Fibroblast of skin of right biceps (primary cell): ENCODE measurements at places on chromosomes 12 and 14.
A peak's percentile ranks its signal among the peaks of the same experiment; 100 is the strongest.

GRCh38 chr12:77225373-77225772 is 160.0 kb upstream of the E2F7 start:
- DNase-seq = no peak

DNA sequence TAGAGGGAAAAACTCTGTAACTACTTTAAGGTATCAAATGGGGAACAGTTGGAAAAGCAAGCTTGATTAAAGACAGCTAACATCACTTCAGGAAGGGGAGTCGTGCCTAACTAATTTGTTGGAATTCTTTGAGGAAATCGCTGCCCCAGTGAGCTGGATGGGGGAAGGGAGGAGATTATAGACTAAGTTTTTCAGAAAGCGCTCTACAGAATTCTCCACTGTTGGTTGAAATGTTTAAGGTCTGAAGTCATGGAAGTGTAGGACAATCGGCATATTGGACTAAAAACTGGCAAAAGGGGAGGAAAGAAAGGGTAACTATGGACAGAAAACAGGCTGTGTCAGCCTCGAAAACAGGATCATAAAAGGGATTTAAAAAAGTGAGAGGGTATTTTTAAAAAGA is 229.9 kb upstream of the HMGA2 start:
- peak; percentile 81 for DNase-seq

DNA sequence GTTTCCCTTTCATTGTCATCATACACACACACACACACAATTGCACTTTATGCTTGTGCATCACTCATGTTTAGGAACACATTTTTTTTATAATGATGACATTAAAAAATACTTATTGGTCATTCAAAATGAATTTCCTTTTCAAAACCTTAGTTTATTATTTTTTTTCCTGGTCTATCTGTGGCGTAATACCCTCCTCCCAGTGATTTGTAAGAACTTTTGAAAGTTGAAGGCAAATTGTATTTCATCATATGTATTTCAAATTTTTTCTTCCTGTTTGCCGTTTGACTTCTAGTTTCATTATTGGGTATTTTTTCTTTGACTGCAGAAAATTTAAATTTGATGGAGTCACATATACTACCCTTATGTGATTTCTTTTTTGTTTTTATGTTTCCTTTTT is 2.5 kb upstream of the LRRK2 start:
- DNase-seq = peak; percentile 15

DNA sequence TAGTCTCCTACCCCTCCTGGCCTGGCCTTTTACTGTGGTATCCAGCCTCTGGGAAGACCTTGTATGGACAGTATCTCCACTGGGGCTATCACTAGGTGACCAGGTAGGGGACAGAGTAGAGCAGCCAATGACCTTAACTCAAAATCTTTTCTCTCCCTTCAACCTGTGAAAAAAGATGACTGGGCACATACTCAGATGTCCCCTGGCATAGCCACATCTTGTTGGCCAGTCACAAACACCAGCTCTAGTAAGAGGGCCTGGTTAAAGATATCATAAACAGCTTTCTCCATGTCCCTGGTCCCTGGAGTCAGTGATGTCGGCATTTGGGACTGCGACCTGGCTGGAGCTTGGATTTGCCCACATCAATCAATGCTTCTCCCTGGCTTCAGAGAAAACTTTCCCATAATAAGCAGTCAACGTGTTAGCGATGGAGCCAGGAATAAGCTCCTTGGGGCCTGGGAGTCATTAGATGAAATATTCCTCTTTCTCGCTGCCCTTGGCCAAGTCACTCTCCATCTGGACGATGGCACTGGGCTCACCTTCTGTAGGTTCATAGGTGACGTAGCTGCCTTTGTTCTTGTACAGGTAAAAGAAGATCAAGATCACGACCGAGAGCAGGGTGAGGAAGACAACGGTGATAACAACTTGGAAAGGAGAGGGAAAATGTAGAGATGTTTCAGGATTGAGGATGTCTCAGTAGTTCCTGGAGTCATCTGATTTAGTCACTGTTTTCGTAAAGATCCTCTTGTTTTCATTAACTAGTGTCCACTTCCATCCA is 7.0 kb downstream of the DAZAP2 start:
- DNase-seq = no peak
